ENCODE measurements at places on chromosomes 1 and 21.
A peak's percentile ranks its signal among the peaks of the same experiment; 100 is the strongest.

GRCh38 chr1:198084241-198084908 is 72.4 kb upstream of the NEK7 start:
- DNase-seq: no peak

DNA sequence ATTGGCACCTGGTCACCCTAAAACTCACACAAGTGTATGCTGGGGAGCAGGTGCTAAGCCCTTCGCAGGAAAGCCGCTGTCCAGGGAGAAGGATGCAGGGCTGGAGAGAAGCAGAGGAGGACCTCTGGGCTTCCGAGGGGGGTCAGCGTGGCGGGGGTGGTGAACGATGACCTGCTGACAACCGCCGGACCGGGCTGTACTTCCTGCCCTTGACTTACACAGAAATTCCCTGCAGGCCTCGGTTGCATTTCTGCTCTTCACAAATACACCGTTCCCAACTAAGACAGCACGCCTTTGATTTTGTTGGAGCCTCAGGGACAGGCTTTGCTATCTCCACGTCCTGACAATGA is 37.6 kb downstream of the SLC2A7 start:
- no peak for DNase-seq

- no peak for DNase-seq
Measured at GRCh38 chr1:178050084-178050483, 43.8 kb upstream of the RASAL2 start.

GRCh38 chr1:93607814-93608186 is 73.8 kb downstream of the BCAR3 start:
- peak; percentile 69 for DNase-seq

- DNase-seq: no peak
Measured at GRCh38 chr1:198780376-198780775, 141.5 kb downstream of the PTPRC start.

- DNase-seq: no peak
Measured at GRCh38 chr1:148352470-148353053, 130.5 kb downstream of the PPIAL4G start.

GRCh38 chr1:40395190-40396175 is 22.0 kb downstream of the SMAP2 start:
- no peak for DNase-seq

DNA sequence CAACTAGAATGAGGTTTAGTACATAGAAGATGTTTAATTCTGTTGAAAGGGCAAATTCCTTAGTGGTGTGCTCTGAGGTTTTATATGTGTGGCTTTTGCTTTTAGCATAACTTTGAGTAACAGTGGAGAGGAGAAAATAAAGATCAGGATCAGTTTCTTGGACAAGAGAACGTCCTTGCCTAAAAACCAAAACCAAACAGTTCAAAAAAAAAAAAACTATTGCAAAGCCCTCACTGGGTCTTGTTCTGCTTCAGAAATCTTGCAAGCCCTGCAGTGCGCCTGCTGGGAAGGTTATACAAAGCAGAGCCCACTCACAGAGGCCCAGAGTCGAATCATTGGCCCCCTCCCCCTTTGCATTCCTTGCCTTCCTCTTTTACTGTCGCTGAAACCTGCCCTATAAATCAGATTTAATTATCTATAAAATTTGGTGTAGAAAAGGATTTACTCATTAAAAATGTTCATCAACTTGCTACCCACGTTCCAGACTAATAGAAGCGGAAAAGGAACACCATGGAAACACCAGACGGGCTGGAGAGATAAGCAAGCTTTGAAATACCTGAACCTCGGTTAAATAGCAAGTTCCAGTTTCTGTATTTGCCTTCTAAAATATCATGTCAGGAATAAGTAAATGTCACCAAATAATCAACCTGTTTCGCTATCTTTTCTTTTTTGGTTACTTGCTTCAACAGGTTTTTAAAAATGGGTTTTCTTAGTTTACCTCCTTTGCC is 201.6 kb upstream of the PTBP2 start:
- DNase-seq: no peak

DNA sequence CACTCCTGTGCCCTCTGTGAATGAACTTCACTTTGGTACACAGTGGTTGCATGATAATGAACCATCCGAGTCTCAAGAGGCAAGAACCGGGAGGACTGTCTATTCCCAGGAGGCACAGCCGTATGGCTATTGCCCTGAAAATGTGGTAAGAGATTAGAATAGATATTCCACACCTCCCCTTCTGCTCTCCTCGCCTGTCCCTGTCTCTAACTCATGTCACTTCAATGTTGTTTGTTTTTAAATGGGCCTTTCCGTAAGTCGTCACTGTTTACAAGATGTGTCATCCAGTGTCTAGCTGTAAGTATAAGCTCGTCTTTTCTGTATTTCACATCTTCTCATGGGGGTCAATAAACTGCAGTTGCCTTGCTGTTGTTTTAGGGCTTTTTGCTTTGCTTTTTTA is 122.2 kb downstream of the PATJ start:
- DNase-seq: no peak

GRCh38 chr1:151512326-151512725 is 1.1 kb downstream of the CGN start:
- DNase-seq: no peak

GRCh38 chr1:36083219-36083618 is 675 bp upstream of the TEKT2 start:
- no peak for DNase-seq

DNA sequence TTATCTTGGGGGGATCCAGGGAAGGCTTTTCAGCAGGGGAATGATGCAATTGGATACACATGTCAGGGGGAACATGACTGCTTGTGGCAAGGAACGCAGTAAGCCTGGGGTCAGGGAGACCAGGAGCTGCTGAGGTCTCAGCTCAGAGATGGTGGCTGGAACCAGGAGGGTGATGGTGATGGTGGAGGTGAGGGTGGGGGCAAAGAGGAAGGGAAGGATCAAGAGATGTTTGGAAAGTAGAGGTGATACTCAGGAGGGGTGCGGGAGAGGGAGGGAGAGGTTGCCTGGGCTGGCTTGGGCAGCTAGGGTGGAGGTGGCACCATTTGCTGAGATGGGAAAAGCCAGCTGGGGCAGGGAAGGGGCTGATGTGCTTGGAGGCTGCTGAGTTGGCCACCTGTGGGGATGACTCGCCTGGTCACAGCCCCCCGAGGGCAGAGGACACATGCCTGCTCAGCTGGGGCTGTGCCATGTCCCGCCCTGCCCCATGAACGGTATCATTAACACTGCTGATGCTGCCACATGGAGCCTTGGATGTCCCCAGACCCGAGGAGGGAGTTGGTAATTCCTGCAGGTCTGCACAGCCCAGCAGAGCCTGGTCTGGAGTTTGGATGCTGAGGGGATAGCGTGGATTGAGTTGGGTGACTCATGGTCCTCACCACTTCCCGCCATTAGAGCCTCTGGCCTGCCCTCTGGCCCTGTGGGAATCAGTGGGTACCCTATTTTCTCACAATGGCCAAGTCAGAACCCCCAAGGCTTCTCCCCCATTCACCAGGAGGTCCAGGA is 6.3 kb upstream of the PADI1 start:
- no peak for DNase-seq

- no peak for DNase-seq
Measured at GRCh38 chr21:39714331-39714730, 30.7 kb upstream of the IGSF5 start.

DNA sequence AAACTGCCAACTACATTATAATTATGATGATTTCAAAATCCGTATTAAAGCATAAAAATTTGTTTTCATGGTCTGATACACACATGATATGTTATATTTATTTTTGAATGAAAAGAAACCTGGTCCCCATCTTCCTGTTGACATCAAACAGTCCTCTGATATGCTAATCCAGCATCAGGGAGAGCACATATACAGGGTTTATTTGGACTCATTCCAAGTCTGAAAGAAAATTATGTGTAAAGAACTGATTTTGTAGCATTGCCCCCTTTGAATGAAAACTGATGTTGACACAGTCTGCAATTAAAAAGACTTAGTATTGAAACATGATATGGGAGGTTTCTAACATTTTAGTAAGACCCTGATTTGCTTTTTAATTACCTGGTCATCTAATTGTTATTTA is 119.4 kb downstream of the NEK7 start:
- no peak for DNase-seq

DNA sequence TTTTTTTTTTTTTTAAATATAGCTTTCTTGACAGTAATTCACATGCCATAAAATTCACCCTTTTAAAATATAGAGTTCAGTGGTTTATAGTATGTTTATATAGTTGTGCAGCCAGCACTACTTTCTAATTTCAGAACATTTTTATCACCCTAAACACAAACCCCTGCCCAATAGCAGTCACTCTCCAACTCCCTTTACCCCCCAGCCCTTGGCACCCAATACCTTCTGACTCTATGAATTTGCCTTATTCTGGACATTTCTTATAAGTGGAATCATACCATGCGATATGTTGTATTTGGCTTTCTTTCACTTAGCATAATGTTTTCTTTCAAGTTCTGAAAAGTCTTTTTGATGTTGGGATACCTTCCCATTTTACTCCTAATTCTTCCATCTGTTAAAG is 42.5 kb upstream of the NEXN start:
- no peak for DNase-seq

DNA sequence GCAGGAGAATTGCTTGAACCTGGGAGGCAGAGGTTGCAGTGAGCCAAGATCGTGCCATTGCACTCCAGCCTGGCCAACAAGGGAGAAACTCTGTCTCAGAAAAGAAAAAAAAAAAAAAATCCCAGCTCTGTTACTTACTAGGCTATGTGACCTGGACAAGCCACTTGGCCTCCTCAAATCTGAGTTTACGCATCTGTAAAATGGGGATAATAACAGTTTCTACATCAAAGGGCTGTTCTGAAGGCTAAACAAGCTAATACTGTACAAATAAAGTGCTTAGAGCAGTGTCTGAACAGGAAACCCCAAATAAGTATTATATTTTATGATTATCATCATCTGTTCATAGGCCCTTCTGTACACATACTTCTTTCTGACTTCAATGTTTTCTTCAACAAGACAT is 13.6 kb downstream of the F11R start:
- DNase-seq: no peak

DNA sequence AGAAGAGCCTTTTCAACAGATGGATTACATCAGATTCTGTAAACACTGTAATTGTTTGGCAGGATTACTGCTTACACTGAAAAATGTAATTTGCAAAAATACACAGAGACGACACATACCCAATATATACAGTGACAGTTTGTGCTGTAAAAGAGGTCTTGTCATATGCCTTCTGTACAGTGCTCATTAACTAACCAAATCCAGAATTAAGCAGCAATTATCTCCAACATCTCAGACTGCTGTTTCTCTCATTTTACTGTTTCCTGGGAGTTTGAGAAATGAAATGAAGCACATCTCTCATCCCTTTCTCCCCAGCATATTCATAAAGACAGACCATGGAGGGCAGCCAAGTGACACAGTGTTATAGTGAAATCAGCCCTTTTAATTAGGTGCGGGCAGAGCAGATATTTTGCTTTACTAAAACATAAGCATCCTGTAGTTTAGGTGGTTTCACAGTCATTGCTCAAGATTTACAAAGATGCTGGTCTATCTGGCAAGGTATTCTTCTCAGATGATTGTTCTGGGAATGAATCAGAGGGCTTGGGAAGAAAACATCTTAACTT is 618.4 kb upstream of the USP24 start:
- no peak for DNase-seq

DNA sequence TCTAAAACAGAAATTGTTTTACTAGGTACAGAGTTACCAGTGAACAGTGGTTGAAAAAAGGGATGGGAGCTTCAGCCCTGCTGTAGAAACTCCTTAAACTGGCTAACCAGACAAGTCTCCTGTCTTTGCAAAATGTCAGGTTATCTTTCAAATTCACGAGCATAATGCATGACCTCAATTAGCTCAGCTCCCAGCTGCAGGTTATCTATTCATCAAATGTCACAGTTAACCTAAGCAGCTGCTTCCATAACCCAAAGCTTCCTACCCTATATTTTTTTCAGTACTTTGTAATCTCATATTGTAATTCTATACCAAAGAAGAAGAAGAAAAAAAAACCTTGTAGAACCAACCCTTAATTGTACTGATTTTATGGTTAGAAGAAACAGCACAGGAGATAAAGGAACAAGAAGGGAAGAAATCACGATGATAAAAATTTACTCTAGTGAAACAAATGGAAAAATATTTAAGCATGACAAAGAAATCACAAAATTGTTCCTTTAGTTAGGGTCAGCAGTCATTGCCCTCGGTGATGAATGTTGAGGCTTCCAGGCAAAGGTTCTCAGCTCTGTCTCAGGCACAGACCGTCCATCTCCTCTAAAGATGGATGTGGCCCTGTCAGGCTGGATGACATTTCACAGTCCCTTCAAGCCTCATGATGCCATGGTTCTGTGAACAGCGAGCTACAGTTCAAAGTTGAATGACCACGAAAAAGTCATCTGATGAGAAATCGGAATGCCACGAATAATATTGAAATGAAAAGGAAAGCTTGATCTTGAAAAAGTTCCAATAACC is 95.9 kb downstream of the PLD5 start:
- no peak for DNase-seq

DNA sequence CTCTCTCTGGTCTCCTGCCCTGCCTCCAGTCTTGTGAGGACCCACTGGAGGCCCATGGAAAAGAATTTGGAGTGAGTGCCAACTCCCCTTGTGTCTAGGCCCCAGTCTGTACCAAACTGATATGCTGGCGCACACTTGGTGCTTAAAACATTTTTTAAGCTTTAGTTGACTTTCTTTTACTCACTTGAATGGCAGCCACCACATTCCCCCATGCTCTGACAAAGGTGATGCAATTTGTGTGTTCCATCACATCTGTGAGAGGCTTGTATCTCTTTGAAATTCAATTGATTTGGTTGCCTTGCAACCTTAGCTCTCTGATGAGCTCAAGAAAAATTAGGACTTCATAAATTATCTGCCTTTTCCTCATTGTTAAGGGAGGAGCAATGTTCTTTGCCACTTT is 30.5 kb upstream of the WDTC1 start:
- no peak for DNase-seq

- no peak for DNase-seq
Measured at GRCh38 chr21:42594616-42595282, 58.7 kb upstream of the PDE9A start.

GRCh38 chr1:216812966-216813365 is 89.7 kb upstream of the ESRRG start:
- no peak for DNase-seq

GRCh38 chr1:116667575-116668105 is at the start of gene IGSF3:
IGSF3 (minus strand) TSS chr1:116667733; CDS start chr1:116666326, 1,407 bp downstream.
- peak; percentile 9 for DNase-seq

- DNase-seq: no peak
Measured at GRCh38 chr1:6738987-6739676, 37.5 kb upstream of the DNAJC11 start.

DNA sequence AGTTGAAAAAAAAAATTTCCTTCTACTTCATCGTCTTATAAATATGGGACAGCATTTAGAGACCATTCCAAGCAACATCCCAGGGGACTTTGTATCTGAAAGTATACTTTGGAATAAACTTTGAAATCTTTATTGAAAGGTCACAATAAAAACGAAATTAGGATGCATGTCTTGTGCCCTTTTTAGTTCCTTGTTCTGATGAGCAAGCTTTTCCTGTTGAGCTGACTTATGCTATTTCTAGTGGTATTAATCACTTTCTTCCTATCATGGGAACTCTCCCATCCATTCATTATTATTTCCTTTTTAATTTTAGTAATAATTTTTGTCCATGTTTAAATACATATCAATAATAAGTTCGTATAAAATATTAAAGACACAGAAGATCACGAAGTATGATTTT is 4.0 kb upstream of the GBP2 start:
- no peak for DNase-seq

GRCh38 chr1:41447995-41448770 is 36.3 kb downstream of the EDN2 start:
- no peak for DNase-seq

GRCh38 chr1:215002471-215002870 is 80.1 kb upstream of the KCNK2 start:
- DNase-seq: no peak
